Thyroid gland (tissue), 4 donors: ENCODE measurements at places on chromosomes 4 and X. TPM values are rescaled to one million over a fixed set of nuclear protein-coding genes. Genes with fewer than 3 reads are reported as not detected.

TMEM31 gene
- not detected for total RNA-seq

DNA sequence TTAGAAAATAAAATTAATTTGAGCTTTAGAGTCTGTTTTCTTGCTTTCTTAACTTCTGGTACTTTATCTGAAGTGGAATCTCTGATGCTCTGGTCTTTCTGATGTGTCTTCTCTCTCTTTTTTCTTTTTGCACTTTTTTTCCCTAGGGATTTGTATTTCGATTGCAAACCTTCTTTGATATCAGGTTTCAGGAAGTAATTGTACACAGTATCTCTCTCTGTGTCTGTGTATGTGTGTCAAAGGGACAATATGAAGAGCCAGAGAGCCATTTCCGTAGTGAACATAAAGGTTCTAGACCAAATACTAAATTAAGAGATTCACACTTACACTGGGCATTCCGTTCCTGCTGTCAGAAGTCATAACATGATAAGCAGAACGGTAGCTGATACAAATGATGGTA lies 325.0 kb downstream of the PCDH7 start:
- no peaks in the 10 kb centered on the region for H3K4me1 ChIP-seq
- no peaks in the 10 kb centered on the region for H3K36me3 ChIP-seq
- no peak overlapping the region for H3K27ac ChIP-seq
- no peaks in the 10 kb centered on the region for H3K27me3 ChIP-seq

- H3K27ac ChIP-seq: no peak overlapping the region
- no peaks in the 10 kb centered on the region for H3K36me3 ChIP-seq
- no peaks in the 10 kb centered on the region for H3K4me1 ChIP-seq
These were observed 534.6 kb downstream of the BCOR start for GRCh38 chrX:39563178-39563577.

- DNase-seq: no peak
- no peaks in the 10 kb centered on the region for H3K36me3 ChIP-seq
- H3K27ac ChIP-seq: no peak overlapping the region
- no peaks in the 10 kb centered on the region for H3K27me3 ChIP-seq
- no peak overlapping the region for H3K4me3 ChIP-seq
- no peaks in the 10 kb centered on the region for H3K4me1 ChIP-seq
These were observed 1.3 kb upstream of the NYX start for GRCh38 chrX:41445781-41446358.

DNA sequence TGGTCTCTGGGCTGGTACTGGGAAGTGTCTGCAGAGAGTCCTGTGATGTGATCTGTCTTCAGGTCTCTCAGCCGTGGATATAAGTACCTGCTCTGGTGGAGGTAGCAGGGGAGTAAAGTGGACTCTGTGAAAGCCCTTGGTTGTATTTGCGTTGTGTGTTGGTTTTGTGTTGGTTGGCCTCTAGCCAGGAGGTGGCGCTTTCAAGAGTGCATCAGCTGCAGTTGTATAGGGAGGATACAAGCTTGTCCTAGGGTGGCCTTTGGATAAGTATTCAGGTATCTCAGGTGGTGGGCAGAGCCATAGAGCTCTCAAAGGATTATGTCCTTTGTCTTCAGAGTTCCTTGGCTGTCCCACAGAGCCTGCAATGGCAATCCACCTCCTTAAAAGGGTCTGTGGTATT lies 111.6 kb downstream of the MAGEB17 start:
- no peaks in the 10 kb centered on the region for H3K4me1 ChIP-seq
- DNase-seq: peak; percentile 30
- H3K27ac ChIP-seq: no peak overlapping the region
- no peaks in the 10 kb centered on the region for H3K36me3 ChIP-seq
- H3K4me3 ChIP-seq: no peak overlapping the region
- no peaks in the 10 kb centered on the region for H3K27me3 ChIP-seq

DNA sequence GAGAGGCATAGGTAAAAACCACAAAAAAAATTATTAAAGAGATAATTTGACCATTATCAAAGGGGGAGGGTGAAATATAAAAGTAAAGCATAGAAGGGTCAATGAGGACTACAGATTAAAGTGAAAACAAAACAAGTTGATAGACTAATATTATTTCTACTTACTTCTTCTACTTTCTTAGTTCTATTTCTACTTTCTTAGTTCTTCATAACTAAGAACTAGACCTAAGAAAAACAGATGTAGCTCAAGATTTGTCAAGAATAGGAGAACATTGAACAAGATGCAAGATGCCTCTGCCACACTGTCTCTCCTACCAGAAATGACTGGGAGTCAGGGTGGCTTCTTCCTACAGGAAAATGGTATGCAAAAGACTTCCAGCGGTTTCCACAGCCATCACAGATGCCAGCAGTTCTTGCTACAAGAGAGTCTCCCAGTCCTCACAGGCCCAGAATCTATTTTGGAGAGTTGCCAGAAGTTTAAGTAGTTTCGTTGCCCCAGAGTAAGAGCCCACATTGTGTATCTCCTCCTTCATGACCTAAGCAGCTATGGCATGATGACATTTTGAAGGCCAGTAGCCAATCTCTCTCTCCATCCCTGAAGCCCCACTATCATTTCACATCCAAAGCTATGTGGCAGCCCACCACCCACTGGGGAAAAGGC lies 42.9 kb upstream of the DDX60 start:
- DNase-seq: no peak
- H3K27me3 ChIP-seq: no peaks in the 10 kb centered on the region

DNA sequence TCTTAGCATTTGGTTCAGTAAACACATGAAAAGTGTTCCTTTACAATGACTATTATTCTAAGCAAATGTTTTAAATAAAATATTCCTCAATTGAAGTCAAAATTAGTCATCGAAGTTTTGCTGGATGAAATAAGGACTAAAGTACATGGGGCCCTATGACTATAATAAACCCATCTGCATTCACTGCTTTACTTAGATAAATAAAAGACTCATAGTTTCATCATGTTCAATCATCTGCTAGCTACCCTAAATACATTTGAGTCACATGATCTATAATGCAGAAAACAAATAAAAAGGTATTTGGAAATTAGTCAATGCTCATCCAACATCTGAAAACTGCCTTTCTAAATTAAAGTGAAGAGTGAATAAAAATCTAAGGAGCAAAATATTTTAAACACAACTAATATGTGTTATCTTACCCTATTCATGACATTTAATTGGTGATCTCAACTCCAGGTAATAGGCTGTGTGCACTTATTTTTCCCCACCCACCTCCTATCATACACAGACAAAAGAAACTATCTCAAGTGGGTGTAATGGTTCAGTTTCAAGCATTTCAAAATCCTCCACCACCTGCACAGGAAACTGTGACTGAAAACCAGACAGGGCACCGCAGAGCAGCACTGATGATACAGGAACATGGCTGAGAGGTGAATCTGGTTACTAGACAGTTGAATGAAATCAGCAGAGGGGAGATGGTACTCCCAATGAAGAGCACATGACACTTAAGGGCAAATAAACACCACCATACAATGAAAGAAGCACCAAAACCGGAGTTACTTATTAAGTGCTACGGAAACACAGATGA lies 78.6 kb downstream of the CAMK2D start:
- peaks cover 11% of the 10 kb centered on the region for H3K4me1 ChIP-seq
- no peaks in the 10 kb centered on the region for H3K36me3 ChIP-seq
- DNase-seq: peak; percentile 8
- no peak overlapping the region for H3K27ac ChIP-seq
- no peaks in the 10 kb centered on the region for H3K27me3 ChIP-seq
